ENCODE measurements at places on chromosomes 7 and 10.

- peak; percentile 89 for DNase-seq
Measured at GRCh38 chr7:151795168-151795811, 81.6 kb downstream of the PRKAG2 start.

GRCh38 chr10:119693262-119693957, 32.4 kb upstream of the INPP5F start:
- no peak for DNase-seq

GRCh38 chr10:4176500-4177281, 391.7 kb upstream of the KLF6 start:
- no peak for DNase-seq

DNA sequence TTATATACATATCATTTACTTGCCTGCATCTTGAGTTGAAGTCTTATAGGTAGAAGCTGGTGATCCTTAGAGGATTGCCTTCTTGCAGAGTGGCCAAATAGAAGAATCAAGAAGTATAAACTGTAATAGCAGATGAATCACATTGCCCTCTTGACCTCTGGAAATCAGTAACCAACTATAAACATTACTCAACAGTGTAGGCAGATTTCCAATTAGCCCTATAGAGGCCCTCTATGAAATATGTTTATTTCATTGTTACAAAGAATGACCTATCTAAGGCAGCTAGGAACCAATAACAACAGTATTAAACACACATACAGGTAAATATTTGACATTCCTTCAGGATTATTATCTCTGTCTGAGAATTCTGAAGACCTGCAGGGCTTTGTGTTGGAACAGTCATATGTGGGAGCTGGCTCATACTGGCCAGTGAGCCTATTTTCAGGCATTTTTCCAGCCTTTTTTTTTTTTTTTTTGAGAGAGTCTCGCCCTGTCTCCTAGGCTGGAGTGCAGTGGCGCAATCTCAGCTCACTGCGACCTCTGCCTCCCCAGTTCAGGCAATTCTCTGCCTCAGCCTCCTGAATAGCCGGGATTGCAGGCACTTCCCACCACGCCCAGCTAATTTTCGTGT, 7.2 kb upstream of the SRI start:
- DNase-seq: peak; percentile 53

DNA sequence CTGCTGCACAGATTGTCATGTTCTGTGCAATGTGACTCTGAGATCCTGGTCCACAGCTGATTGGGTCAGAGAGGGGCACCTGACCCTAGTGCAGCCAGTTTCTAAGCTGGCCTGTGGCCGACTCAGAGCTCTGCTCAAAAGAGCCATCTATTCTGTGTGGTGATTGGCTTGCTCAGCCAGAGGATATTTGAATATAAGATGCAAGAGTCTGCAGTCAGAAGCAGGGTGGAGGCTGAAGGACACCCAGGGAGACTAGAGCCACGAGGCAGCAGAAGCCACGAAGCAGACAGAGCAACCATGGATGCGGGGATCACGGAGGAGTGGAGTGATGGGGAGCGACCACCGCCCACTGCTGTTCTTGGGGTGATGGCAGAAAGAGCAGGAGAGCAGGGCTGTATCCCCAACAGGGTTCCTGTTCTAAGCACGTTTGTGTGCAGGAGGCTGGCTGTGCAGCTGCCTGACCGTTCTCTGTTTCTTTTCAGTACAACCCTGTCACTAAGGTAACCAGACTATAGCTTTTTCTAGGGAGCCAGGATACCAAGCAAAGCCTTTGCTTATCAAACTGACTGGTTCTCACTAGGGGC, 19.5 kb upstream of the RHEB start:
- DNase-seq: no peak

GRCh38 chr7:71422104-71422503, 290.2 kb downstream of the GALNT17 start:
- DNase-seq: no peak
